Aorta (tissue), 5 donors: ENCODE measurements at places on chromosomes 6 and 20. TPM values are rescaled to one million over a fixed set of nuclear protein-coding genes. Genes with fewer than 3 reads are reported as not detected.

TRIM10 gene
- not detected for total RNA-seq

SLC22A16 gene
- total RNA-seq, result 0.55 TPM

KHDC1 gene
- 1.8 TPM for total RNA-seq

HLA-DOA gene
- total RNA-seq, result 16.7 TPM

CALHM6 gene
- 1.8 TPM for total RNA-seq

LY86 gene
- total RNA-seq, result 2.6 TPM

SMIM29 gene
- total RNA-seq, result 20.0 TPM
